Activated naive CD4-positive, alpha-beta T cell treated with anti-CD3 and anti-CD28 coated beads for 36 hours (primary cell): ENCODE measurements at places on chromosomes 6 and 20. TPM values are rescaled to one million over a fixed set of nuclear protein-coding genes. Genes with fewer than 3 reads are reported as not detected.

Gene GJA10
- total RNA-seq: not detected

Gene TTLL9
- not detected for total RNA-seq

Gene PM20D2
- 12.7 TPM for total RNA-seq

Gene SKIC2
- 101 TPM for total RNA-seq

Gene CRISP2
- not detected for total RNA-seq

Gene CALHM6
- 3.4 TPM for total RNA-seq

Gene CD164
- 180 TPM for total RNA-seq

Gene RIMS1
- not detected for total RNA-seq

Gene CYP21A2
- 0.19 TPM for total RNA-seq

Gene SNPH
- 6.7 TPM for total RNA-seq

Gene GPR31
- not detected for total RNA-seq

Gene MUC22
- total RNA-seq: not detected

Gene NUDT3
- total RNA-seq: 14.0 TPM

Gene KHDC1
- 1.1 TPM for total RNA-seq

Gene NTSR1
- total RNA-seq: not detected

Gene SOX18
- not detected for total RNA-seq

Gene DUSP15
- not detected for total RNA-seq

Gene ZSCAN23
- 2.0 TPM for total RNA-seq

Gene DOK5
- total RNA-seq: 4.3 TPM

Gene CTSZ
- total RNA-seq: 17.9 TPM

Gene KCNK5
- total RNA-seq: 9.0 TPM

Gene SYNDIG1
- total RNA-seq: not detected

Gene CST2
- not detected for total RNA-seq

Gene CST5
- not detected for total RNA-seq

Gene COL19A1
- 0.26 TPM for total RNA-seq

Gene ID4
- not detected for total RNA-seq

Gene BPIFB4
- total RNA-seq: not detected

Gene RNF182
- total RNA-seq: not detected

Gene PRPH2
- total RNA-seq: not detected

Gene PDE10A
- not detected for total RNA-seq

Gene HFE
- 1.4 TPM for total RNA-seq

Gene MC3R
- not detected for total RNA-seq

Gene PAK5
- not detected for total RNA-seq
